ENCODE measurements at places on chromosomes 11 and 22.

DNA sequence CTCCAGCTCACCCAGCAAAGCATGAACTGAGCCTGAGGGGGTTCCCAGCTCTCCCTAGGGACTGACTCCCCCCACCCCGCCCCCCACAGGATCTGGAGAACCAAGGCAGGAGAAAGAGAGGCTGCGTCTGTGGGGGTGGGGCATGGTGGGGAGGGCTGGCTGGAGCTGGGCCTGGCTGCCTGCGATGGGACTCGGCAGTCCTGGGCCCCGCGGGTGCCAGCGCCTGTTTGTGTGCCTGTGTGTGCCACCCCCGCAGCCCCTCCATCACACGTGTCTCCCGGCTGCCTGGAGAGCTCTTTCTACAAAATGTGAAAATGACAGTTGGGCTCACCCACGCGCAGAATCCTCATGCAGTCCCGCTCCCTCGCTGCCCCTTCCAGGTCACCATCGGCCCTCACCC lies 46.8 kb downstream of the CACNA1I start:
- DNase-seq: no peak

DNA sequence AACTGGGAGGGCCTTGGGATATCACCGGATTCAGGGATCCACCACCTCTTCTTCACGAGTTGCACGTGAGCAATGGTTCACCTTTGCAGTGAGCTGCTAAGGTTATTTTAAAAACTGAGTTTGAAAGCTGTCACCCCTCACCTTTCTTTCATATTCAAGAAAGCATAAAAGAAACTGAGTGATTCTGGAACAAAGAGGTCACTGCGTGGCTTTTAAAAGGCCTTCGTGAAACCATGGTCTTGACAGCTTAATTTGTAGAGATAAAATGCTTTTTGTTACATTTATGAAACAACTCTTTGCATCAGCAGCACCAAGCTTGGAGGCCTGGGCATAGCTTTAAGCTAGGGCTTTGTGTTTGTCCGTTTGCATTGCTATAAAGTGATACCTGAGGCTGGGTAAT lies 101.4 kb upstream of the NECTIN1 start:
- DNase-seq: no peak

- DNase-seq: no peak
These were observed 77.8 kb downstream of the C11orf91 start for GRCh38 chr11:33622806-33623205.

DNA sequence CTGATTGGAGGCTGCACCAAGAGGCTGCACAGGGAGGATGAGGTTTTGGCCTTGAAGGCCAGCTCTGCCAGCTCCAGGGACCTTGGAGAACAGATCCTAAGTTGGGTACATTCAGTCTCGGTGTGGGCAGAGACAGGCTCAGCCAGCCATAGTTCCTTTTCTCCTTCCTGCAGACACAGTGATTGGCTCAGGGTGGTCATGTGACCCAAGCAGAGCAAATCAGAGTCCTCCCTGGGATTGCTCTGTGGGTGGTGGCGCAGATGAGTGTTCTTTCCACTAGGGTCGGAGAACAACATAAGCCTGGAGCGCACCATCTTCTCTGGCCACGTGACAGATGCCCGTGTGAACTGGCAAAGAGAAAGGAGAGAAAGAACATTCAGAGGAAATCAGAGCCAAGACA lies 47.1 kb upstream of the CCND1 start:
- DNase-seq: no peak

DNA sequence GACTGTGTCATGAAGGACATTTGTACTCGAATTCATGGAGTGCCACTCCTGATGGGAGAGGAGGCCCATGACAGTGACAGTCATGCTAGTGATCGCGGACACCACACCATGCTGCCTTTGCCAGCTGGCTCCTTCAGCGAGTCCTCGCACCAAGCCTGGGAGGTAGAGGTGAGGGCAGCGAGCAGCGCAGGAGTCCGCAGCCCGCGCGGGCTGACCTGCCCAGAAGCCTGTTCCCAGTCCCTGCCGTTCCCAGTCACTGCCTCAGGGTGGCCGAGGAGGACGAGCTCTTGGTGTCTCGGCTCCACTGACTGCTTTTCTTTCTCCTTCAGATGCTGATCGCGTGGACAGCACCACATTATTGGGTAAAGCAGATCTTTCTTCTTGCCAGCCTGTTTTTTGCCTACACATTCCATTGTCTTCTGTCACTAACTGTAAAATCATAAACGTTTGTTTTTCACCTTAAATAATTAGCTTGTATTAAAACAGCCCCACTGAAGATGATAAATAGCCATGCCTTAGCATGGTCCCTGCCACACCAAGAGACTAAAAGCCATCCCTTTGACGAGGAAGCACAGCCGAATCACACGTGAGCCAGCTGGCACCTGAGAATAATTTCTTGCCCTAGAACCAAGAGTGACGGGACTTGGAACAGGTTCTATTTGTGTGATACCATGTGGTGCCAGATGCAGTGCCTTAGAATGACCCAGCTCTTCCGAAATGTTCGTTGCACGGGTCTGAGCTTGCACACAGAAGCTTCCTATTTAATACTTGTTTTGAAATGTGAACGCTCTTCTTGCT lies 25.5 kb downstream of the FAM118A start:
- peak; percentile 14 for DNase-seq

Measured in choroid plexus epithelial cell (primary cell).